ENCODE measurements at places on chromosomes 6 and 20. TPM values are rescaled to one million over a fixed set of nuclear protein-coding genes. Genes with fewer than 3 reads are reported as not detected.

DNA sequence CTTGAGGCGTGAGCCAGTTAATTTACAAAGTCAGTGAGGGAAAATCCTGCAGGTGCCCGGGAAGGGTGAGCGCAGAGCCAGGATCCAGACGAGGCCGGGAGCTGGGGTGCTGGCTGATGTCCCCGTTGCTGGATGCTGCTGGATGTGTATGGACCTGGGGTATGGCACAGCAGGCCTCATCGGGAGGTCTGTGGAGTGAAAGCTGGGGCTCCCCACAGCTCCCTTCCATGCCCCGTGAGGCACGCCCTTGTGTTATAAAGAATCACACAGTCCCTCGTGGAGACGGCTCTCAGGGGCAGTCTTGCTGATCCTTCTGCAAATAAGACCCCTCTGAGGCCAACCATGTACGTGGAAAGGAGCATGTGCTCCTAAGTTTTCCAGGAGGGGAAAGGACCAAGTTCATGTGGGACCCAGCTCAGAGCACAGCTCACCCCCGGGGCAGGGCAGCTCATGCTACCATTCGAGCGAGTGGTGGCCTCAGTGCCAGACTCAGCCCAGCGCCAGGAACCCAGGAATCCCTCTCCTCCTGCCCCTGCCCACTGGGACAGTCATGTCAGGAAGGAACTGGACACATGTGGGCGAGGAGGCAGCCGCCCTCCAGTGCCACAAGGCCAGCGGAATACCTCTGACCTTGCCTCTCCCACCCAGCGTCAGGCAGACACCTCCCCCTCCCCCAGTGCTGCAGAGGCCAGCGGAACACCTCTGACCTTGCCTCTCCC is 97.5 kb downstream of the CDH4 start:
- no peak for DNase-seq

PAK5 gene
- total RNA-seq: 0.66 TPM

ULBP2 gene
- 0.88 TPM for total RNA-seq

DNA sequence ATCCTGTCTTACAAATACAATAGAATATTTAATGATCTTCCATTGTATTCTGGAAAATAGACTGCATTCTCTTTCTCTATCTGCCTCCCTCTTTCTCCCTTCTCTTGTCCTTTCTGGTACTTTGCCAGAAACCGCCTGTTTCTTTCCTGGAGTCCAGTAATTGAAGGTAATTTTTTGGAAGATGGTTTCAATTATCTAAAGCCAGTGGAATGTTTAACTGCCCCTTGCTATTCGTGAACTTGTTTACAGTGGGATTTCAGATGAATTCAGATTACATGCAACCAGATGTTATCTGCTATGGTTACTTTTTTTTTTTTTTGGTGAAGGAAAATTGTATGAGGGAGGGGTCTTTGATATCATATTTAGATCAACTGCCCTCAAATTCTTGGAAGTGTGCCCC is 655.5 kb upstream of the FLRT3 start:
- DNase-seq: no peak

- DNase-seq: no peak
Measured at GRCh38 chr6:52333840-52334200, 28.1 kb upstream of the PAQR8 start.

GRCh38 chr6:21984561-21984960 is 312.3 kb downstream of the PRL start:
- DNase-seq: no peak

DNA sequence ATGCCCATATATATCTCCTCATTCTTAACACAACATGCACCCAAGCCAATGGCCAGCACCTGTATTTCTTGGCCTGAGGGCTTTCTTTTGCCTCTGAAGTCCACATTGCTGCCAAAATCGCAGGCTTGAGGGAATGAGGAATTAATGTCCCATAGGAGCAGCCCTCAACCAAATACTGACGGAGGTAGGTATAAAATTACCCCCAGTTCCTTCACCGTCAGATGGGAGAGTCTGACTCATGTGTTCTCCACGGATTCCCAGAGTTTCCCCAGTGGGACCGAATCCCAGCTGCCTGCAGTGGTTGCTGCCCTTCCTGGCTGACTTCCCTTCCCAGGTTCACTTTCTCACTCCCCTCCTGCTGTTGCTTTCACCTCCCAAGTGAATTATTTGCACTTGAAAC is 602.2 kb upstream of the NOX3 start:
- DNase-seq: no peak

DNA sequence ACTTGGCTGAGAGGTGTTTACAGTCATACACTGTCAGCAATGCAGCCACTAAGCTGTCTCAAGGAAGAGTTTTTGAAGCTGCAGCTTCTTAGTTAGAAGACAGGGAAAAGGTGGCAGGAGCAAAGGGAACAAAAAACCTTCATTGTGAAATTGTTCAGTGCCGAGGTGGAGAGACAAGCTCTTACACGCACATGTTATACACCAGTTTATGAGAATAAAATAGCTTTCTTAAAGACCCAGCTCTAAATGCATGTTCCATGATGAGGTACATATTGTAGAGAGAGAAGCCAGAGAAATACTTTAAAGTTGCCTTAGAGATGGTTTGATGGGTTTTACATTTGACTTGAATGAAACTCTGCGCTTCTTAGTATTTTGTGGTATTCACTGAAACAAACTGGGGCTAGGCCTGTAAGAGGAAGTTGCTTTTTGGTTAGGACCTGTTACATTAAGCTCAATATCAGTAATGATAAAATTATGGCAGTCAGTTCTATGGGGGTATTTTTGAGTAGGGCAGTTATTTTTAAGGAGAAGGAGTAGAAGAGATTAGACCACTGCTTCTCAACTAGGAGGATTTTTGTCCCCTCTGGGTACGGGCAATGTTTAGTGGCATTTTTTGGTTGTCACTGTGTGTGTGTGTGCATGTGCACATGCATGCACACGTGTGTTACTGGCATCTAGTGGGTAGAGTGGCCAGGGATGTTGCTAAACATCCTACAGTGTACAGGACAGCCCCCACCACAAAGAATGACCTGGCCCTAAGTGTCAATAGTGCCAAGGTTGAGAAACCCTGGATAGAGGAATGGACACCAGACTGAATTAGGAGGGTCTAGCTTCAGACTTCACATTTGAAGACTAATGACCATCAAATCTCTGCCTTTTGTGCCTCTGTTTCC is 9.8 kb downstream of the NEDD9 start:
- no peak for DNase-seq

DNA sequence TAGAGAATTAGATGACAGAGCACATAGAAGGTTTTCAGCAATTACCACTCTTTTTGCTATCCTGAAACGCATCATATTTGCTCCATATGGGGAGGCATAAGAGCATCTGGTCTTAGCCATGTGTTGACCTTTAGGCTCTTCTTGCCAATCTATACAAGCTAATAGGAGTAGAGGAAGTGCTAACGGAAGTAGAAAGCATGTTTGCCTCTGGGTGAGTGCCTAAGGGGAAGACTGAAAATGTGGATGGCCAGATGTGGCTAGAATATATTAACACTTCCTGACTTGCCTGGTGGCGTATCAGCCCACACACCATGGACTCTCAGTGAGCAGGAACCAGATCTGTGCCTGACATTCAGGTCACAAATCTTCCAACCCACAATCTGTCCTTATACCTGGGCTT is 136.3 kb downstream of the LRRC1 start:
- no peak for DNase-seq

GRCh38 chr6:155779456-155779855 is 323.8 kb upstream of the NOX3 start:
- no peak for DNase-seq

EYS gene
- 1.3 TPM for total RNA-seq

All from breast epithelium (tissue), 4 donors.